ENCODE measurements at places on chromosomes 16 and 17.

GRCh38 chr16:50496990-50497389, 51.2 kb upstream of the NKD1 start:
- no peak for DNase-seq

GRCh38 chr17:45284176-45285140, 22.6 kb upstream of the SPATA32 start:
- DNase-seq = peak; percentile 73

- DNase-seq = peak; percentile 77
Measured at GRCh38 chr16:58025351-58026138, at the start of gene MMP15. TSS of gene MMP15 (plus strand) at chr16:58025754. CDS start at chr16:58026351, 597 bp downstream.

GRCh38 chr16:70752426-70752825, 48.5 kb downstream of the VAC14 start:
- no peak for DNase-seq

- DNase-seq = no peak
Measured at GRCh38 chr16:50467943-50468748, 80.0 kb upstream of the NKD1 start.

DNA sequence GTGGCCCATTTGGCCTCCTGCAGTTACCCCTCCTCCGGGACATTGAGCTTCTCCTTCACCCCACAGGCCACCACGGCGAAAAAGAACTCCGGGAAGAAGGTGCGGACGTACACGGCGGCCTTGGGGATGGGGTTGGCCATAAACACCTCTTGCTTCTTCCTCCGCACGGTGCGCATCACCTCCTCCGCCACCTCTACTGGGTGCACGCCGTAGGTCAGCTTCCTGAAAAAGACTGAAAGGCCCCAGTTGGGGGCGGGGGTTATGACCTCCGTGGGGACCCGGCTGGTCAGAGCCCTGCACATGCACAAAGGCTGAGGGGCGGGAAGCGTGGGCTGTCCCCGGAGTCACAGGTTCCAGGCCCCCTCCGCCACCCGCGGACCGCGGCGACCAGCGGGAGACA, 19.9 kb downstream of the DHRS7C start:
- DNase-seq = no peak

- DNase-seq = no peak
Measured at GRCh38 chr17:49190932-49191331, 19.4 kb downstream of the GNGT2 start.

GRCh38 chr17:45702666-45703266, 81.4 kb upstream of the CRHR1 start:
- no peak for DNase-seq

DNA sequence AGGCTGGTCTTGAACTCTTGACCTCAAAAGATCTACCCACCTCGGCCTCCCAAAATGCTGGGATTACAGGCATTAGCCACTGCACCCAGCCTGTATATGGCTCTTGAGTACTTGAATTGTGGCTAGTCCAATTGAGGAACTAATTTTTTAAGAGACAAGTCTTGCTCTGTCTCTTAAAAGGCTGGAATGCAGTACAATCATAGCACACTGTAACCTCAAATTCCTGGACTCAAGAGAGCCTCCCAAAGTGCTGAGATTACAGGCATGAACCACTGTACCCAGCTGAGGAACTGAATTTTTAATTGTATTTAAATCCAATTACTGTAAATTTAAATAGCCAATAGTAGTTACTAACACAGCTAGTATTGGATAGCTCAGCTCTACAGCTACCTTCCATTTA, 50.6 kb downstream of the MED13 start:
- no peak for DNase-seq

DNA sequence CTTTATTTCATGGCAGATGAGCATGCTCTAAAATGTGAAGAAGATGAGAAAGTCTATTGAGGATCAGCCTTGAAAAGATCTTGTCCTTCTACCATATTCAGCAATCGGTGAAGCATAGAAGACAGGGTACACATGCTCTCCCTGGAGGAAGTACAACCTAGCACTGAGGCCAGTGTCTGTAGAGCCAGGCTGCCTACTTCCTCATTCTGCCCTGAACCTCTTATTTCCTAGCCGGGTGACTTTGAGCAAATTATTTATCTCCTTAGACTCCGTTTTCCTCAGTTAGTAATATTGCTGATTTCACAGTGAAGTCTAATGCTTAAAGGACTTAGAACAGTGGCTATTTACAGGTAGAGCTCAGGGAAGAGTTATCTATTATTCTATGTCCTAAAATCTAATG, 58.4 kb downstream of the TMEM100 start:
- no peak for DNase-seq

DNA sequence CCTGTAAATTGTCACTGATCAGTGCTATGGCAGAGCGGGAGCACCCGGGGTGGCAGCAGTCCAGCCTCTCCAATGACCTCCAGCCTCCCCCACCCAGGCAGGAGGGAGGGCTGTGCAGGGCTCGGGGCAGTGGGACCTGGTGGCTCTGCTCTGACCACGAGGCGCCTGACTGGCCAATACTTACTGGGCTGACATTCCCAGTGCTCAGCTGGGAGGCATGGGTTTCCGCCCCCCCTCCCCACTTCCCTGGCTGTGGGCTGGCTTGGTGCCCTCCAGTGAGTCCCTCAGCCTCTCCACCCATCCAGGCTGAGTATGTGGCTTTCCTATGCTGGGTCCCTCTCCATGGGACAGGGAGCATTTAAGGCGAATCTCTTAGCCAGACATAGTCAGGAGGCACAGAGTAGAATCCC, 2.7 kb downstream of the SOCS3 start:
- DNase-seq = peak; percentile 81

DNA sequence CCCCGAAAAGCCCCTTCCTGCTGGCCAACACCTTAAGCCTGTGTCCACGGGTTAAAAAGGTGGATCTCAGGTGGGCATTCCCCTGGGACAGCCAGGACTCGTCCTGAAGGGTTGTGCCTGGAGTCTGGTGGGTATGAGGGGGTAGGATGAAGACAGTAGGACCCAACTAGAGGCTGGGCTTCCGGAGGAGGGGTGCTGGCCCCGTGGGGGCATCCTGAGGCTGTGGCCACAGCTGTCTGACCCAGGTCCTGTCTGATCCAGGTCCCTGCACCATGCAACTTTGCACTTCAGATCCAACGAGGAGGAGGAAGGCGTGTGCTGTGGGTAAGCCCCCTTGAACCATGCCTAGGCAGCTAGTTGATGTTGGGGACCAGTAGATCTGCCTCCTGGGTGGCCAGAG, 37.6 kb upstream of the CPNE2 start:
- DNase-seq = no peak

DNA sequence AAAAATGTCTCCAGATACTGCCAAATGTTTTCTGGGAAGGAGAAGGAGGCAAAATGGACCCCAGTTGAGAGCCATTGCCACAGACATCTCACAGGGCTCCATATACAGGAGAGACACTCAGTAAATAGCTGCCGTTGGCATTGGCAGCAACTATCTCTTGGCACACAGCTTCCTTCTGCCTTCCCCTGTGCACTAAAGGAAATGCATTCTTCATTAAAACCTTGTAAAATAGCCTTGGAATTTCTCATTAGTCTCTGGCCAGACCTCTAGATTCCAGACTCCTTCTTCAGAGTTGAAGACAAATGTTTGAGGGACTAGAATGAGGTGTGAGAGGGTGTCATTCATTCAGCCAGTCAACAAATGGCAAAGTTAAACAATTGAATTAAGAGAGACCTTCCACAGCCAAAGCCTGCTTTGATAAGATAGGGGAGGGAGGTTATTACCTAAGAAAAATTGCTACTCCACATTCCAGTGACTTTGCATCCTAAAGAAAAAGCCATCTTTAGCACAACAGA, 223.9 kb upstream of the HS3ST3A1 start:
- no peak for DNase-seq

All from heart left ventricle (tissue), 16 donors.